Caki2 (cell line): ENCODE measurements at places on chromosomes 11 and 22.
A peak's percentile ranks its signal among the peaks of the same experiment; 100 is the strongest.

DNA sequence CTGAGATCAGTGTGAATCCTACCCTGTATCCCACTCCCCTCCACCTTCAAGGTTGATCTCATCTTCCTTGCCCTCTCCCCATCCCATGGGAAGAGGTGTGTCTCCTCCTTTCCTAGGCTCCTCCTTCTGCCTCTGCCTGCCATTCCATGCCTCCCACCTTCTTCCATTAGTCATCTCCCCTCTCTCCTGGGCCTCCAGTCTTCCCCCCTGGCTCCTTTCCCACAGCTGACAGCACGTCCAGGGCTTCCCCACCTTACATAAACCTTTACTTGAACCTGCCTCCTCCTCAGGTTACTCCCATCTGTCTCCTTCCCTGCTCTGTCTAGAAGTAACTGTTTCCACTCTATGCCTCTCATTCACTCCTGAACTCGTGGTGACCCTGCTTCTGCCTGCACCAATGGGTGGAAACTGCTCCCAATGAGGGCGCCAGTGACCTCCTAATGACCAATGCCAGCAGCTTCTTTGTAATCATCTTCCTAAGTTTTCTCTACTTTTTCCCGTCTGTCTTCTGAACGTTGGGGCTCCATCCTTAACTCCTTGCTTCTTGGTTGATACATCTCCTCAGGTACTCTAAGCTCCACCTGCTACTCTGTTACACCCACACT lies 266.9 kb upstream of the NARS2 start:
- DNase-seq: peak; percentile 16

GRCh38 chr11:111086058-111086457 lies 159.5 kb upstream of the POU2AF2 start:
- no peak for DNase-seq

GRCh38 chr11:61912991-61913698 lies 4.2 kb downstream of the RAB3IL1 start:
- no peak for DNase-seq

DNA sequence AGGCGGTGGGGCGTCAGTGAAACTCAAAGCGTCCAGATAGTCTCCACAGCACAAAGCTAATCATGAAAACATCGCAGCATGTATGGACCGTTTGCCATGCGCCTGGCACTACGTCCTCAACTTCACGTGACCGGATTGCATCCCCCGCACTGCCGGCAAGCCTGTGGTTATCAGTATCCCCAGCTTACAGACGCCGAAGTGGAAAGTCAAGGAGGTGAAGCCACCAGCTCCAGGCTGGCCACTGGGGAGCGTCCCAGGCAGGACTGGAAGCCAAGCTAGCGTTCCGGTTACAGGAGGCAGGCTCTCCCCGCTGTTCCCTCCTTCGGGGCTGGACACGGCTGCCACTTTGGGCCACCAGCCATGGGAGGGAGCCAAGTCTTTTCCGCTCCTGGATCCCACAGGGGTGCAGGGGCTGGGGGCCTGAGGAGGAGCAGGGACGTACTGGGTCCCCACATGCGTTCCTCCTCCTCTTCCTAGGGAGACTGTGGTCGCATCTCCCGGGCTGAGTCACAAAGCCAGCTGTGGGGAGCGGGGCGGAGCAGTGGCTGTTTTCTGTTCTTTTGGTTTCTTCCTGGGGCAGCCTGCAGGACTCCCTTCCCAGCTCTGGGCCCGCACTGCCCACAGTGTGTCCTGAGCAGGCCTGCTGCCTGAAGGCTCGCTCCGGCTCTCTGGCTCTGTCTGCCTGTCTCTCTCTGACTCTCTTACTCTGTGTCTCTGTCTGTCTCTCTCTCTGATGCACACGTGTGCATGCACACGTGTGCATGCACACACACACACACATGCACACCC lies 4.3 kb upstream of the OSBPL5 start:
- no peak for DNase-seq

DNA sequence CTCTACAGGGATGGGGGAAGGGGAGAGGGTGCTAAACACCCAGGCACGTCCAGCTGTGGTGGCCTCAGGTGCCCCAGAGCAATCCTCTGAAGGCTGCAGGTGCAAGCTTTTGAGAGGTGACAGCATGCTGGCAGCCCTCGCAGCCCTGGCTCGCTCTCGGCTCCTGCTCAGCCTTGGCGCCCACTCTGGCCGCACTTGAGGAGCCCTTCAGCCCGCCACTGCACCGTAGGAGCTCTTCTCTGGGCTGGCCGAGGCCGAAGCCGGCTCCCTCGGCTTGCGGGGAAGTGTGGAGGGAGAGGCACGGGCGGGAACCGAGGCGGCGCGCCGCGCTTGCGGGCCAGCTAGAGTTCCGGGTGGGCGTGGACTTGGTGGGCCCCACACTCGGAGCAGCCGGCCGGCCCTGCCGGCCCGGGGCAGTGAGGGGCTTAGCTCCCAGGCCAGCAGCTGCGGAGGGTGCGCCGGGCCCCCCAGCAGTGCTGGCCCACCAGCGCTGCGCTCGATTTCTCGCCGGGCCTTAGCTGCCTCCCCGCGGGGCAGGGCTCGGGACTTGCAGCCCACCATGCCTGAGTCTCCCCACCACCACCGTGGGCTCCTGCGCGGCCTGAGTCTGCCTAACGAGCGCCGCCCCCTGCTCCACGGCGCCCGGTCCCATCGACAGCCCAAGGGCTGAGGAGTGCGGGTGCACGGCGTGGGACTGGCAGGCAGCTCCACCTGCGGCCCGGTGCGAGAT lies 112.1 kb downstream of the TRIM29 start:
- DNase-seq: no peak

GRCh38 chr22:19819208-19819910 lies 35.3 kb downstream of the GNB1L start:
- no peak for DNase-seq

GRCh38 chr11:128726458-128727139 lies 32.7 kb downstream of the FLI1 start:
- DNase-seq: no peak

DNA sequence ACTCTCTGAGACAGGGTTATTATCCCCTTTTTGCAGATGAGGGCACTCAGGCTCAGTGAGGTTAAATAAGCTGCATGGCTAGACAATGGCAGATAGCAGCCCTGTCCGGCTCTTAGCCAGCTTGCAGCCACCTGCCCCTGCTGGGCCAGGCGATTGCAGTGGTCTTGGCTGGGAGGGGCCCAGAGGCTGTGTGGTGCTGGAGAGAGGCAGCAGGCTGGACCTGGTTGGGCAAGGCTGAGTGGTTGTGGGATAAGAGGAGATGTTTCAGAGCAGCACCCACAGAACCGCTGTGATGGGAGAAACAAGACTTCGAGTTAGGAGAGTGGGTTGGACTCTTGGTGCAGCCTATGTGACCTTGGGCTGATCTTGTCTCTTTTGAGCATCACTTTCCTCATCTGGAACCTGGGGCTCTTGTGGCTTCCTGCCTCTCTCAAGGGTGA lies 25.5 kb downstream of the PTPRJ start:
- no peak for DNase-seq

DNA sequence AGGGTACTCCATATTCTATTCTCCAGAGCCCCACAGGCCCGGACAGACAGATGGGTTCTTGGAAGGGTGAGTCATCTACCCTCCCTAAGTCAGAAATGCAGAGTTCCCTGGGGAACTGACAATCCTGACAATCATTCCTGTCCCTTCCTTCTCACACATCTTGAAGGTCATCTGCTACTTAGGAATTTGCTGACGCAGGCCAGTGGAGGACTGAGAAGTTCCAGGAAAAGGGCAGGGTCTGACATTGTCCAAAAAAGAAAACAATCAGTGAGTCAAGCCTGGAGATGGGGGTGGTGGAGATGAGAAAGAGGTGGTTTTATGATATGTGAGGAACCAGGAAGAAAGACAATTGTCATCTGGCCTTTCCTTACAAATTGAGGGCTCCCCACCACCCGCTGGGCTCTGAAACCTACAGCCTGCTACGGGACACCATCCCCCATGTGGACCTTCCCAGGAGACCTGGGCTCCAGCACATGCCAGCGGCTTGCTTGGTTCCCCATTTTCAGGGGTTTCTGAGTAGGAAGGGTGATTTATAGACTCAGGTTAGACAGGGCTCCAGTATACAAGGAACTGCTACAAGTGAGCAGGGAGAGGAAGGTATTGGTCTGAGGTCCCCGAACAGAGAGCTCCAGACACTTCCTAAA lies 12.9 kb downstream of the CD59 start:
- DNase-seq: peak; percentile 80

DNA sequence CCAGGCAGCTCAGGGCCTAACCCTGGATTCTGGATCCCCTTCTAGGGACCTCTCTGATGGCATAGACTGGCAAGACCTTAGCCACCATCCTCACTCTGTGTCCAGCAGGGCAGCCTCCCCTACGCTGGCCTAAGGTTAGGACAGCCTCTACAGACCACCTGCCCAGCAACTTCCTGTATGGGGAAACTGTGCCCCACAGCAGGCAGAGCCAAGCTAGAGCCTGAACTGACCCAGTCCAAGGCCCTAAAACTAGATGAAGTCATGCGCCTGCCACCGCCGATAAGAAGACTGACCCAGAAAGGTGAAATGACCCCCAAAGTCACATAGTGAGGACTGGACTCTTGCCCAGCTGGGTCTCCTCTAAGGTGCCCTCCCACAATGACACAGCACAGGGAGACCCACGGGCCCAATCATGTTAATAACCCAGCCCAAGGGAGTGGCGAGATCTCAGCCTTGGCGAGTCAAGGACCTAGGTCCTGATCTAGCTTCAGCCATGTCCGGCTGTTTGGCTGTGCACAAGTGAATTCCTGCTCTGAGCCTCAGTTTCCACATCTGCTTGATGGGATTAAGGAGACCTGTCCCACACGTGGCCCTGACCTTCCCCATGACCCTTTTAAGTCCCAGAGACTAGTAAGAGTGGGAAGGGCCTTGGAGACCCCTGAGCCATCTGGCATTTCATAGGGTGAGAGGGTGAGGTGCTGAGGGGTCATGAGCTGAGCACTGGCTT lies 17.6 kb downstream of the STARD10 start:
- no peak for DNase-seq

DNA sequence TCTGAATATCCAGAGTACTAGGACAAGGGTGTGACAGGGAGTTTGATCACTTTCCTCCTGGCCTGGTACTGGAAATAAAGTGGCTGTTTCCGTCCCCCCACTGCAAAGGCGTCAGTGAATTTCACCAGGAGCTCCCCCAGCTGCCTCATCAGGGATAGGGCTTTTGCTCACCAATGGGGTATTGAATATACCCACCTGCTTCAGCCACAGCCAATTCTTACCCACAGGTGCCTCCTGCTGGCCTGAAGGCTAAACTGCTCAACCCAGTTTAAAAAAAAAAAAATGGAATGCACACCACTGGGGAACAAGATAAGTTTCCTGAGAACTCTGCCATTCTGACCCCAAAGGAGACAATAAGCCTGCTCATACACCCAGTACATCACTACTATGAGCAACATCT lies 65.3 kb upstream of the MS4A8 start:
- no peak for DNase-seq

GRCh38 chr11:70173018-70173417 lies 30.1 kb upstream of the FADD start:
- DNase-seq: no peak

GRCh38 chr22:32858121-32858703 lies 56.7 kb downstream of the TIMP3 start:
- DNase-seq: no peak

DNA sequence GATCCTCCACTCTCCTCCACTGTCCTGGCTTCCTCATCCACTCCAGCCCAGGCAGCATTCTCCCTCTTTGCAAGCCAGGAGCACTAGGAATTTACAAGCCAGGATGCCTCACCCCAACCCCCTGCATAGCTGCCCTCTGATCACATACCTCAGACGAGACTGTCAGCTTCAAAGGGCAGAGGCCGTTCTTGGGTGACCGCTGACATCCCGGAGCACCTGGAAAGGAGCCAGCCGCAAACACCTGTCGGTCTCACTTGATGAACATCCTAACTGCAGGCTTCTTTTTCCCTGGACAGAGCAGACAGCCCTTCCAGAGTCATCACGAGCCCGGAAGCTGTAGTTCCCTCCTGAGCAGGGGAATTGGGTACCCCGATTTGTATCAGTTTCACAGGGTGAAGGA lies 451.3 kb upstream of the B3GAT1 start:
- no peak for DNase-seq

GRCh38 chr11:135027461-135027860 lies 615.4 kb upstream of the B3GAT1 start:
- no peak for DNase-seq

DNA sequence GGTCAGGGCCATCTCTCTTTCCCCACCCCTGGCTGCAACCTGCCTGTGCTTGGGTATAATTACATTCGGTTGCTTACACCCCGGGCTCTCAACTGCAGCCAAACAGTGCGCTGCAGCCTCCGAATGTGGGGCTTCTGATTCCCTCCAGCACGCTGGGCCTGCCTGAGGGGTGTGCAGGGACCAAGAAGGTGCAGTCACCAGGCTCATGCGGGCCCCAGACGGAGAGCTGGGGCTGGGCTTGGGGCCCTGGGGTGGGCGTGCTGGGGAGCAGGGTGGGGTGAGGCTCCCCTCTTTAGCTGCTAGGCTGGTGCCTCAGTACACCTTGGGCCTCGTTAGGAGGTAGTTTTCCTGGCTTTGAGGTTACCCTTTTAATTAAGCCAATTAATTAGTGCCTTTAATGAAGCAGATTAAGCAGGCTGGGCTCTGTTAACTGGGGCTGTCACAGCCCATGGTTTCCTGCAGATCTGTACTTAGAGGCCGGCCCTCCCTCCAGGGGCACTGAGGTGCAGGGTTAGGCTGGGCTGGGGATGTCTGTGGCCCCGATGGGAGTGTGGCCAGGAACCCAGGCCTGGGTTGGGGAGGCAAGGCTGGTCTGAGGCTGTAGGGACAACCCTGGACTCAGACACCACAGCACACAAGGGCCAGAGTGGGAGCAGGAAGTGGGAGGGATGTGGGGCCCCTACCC lies 17.3 kb downstream of the FLRT1 start:
- no peak for DNase-seq
